SW 1271 (cell line): ENCODE measurements at places on chromosomes 12 and 14.

DNA sequence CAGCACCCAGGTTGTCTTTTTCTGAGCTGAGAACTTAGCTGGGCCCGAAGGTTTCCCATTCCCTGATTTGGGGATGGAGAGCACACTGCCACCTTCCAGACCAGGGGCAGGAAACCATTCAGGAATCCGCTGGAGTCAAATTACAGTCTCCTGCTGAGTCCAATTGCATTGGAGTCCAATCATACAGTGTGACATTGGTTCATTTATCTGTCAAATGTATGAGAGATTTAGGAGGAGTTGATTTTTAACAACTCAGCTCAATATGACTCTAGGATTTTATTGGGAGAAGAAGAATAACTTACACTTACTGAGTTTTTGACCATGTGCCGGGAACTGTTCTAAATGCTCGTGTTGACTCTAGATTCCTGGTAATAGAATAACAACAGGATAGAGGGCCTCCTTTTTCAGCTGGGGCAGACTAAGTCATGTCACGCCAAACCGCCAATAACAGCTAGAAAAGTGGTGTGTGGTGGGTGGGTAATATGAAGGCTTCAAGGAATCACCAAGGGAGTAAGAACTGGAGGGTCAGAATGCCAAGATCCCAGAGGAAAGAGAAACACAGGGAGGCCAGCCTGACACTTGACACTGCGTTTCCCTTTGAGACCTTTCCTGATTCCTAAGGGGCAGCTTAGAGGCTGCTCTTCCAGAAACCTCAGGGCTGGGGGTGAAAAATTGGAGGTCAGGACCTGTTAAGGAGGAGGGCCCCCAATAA, 11.5 kb downstream of the SYNDIG1L start:
- no peak for DNase-seq

GRCh38 chr12:120142231-120142877, 25.8 kb upstream of the RAB35 start:
- no peak for DNase-seq

GRCh38 chr14:64680714-64681065, 23.5 kb upstream of the PLEKHG3 start:
- DNase-seq, result no peak

GRCh38 chr12:32559434-32559833, 119.7 kb upstream of the DNM1L start:
- DNase-seq, result no peak

GRCh38 chr12:30415777-30416176, 279.9 kb downstream of the IPO8 start:
- DNase-seq, result no peak

DNA sequence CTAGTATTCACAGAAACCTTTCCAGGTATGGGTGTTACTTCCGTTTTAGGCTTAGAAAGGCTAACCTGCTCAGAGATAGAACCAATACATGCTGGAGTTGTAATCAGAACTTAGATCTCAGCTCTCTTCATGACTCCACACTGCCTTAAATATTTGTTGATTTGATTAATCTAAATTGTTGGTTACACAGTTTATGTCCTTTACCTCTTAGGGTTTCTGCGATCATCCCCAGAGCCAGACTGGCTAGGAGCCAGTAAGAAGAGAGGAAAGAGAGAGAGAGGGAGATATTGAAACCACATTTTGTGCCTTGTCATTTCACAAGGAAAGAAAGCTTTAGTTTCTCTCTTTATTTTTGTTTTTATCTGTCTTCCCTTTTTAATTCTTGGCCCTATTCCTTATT, 16.8 kb upstream of the MGP start:
- no peak for DNase-seq

DNA sequence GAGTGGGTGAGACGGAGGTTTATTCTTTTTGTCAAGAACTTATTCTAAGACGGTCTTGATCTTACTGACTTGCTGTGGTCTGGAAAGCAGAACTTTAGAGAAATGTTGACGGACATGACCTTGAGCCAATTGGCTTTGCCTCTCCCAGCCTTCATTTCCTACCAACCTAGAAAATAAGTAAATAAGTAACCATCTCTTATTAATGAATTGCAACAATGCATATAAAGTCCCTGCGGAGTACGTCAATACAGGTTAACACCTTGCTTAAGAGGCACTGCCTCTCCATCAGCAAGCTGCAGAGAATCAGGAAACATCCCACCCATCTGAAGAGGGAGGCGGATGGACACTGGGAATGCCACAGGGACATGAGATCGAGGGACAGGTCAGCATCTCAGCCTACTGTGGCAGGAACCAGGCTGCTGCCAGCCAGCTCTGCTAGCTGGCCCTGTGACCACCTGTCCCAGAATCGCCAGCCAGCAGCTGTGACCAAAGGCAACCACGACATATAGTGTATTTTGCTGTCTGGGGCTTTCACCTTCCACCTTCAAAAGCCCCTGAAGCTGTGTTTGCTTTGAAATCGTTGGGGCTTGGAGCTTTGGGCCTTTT, 208.3 kb downstream of the BCL11B start:
- no peak for DNase-seq

- no peak for DNase-seq
Measured at GRCh38 chr14:84129007-84129406, 1400.9 kb upstream of the FLRT2 start.

- DNase-seq, result no peak
Measured at GRCh38 chr12:127562816-127563215, 704.2 kb upstream of the TMEM132C start.

DNA sequence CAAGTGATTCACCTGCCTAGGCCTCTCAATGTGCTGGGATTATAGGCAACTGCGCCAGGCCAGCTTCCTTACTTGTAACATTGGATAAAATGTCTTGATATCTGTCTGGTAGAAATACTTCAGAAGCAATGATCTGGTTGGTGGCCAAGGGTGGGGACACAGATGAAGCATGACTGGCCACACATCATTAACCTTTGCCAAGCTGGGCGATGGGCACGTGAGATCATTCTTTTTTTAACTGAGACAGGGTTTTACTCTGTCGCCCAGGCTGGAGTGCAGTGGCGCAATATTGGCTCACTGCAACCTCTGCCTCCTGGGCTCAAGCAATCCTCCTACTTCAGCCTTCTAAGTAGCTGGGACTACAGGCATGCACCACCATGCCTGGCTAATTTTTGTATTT, 31.1 kb downstream of the PLEKHH1 start:
- DNase-seq, result no peak
